ENCODE measurements at places on chromosomes 1 and 21. TPM values are rescaled to one million over a fixed set of nuclear protein-coding genes. Genes with fewer than 3 reads are reported as not detected.

DNA sequence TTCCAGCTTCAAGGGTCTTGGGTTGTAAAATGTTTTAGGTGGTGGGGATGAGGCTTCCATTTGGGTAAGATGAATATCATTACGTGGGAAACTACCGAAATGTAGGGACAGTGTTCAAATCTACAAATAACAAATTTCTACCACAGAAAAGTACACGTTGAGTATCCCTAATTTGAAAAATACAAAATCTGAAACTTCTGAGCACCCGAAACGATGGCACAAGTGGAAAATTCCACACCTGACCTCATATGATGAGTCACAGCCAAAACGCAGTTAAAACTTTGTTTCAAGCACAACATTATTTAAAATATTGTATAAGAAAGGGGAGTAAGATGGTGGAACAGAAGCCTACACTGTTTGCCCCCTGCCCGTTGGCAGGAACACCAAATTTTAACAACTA, 8.8 kb upstream of the HENMT1 start:
- DNase-seq: no peak

- DNase-seq: peak; percentile 68
These were observed 178.6 kb downstream of the TGFBR3 start for GRCh38 chr1:91707114-91707889.

DNA sequence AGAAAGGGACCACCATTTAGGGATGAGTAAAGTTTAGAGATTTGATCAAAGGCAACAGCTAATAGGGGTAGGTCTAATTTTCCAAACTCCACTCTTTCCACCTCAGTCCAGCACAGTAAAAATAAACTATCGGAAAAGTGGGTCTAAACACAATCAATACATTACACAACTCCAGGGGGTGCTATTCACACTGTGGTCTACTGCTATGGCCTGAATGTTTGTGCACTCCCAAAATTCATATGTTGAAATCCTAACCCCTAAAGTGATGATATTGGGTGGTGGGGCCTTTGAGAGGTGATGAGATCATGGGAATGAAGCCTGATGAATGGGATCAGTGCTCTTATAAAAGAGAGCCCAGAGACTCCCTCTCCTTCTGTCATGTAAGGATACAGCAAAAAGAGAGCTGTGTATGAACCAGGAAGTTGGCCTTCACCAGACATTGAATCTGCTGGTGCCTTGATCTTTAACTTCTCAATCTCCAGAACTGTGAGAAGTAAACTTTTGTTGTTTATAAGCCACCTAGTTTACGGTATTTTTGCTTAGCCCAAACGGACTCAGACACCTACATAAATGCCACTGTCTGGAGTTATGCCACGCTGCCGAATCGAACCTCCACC, 193.9 kb downstream of the OMA1 start:
- DNase-seq: no peak

- DNase-seq: no peak
These were observed 21.0 kb upstream of the ERRFI1 start for GRCh38 chr1:8047112-8047511.

GRCh38 chr1:84758968-84759491, 68.8 kb upstream of the SSX2IP start:
- DNase-seq: no peak

DNA sequence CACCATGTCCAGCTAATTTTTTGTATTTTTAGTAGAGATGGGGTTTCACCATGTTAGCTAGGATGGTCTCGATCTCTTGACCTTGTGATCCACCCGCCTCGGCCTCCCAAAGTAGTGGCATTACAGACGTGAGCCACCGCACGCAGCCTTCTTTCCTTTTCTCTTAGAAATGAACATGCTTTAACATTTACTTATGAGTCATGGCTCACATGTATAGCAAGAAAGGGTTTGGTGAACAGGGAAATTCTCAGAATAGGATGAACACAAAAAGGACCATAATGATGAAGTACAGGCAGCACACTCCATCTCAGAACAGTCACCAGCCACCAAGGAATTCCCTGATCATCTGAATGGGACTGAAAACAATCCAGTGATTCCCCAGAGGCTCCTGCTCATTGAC, 9.4 kb upstream of the VAMP4 start:
- DNase-seq: no peak

- no peak for DNase-seq
These were observed 23.0 kb downstream of the RUNX1 start for GRCh38 chr21:35026153-35026500.

- DNase-seq: no peak
These were observed 29.4 kb downstream of the VAV3 start for GRCh38 chr1:107935396-107936064.

DNA sequence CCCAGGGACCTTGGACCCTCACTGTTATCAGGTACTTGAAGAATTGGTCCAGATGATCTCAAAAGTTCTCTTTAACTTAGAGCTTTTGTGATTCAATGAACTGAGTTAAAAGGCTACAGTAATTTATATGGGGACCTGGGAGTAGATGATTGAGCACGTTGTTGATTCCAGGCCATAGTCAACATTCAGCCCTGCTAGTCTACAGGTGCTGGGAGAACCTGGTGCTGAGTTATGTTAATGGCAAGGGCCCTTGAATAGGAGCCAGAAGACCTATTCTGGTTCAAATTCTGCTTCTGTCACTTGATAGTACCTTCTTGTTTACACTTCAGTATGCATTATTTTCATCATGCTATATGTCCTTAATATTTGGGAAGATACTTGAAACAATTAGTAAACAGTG, 11.2 kb downstream of the DYRK3 start:
- no peak for DNase-seq

GRCh38 chr1:160579216-160579701, at the start of gene CD84:
TSS of gene CD84 (minus strand) at chr1:160579496. CDS start at chr1:160579437, 59 bp downstream.
- DNase-seq: no peak

DNA sequence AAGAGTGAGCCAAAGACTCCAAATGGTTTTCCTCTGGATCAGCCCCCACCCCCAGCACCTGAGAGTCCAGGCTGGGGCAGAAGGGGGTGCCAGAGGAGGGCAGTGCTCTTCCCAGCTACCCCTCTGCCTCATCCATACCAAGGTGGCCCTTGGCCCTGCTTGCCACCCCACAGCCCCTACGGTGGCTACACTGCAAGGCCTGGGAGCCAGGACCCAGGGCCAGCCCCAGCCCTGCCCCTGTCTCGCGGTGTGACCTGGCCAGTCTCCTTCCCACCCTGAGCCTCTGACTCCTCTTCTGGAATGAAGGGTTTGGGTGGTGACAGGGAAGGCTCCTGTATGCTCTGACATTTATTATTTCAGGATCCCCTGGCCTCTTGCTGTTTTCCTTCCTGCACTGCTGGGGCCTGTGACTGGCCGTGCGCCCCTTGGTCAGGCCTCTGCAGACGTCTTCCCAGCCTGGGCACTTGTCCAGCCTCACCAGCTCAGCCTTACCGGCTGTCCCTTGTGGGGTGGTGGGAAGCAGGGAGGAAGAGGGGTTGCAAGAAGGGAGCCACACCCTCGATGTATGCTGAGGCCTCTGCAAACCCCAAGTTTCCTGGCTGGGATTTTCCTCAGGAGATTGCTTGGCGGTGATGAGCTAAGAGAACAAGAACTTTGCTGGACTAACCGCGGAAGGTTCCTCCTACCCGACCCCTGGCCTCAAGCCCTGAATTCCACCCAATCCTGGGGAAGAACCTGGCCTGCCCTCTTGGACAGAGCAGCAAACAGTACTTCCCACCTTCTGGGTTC, 13.5 kb downstream of the ASAP3 start:
- DNase-seq: peak; percentile 81

- DNase-seq: no peak
These were observed 1.5 kb upstream of the SYDE2 start for GRCh38 chr1:85202092-85202863.

- DNase-seq: peak; percentile 96
These were observed 6.1 kb downstream of the SKI start for GRCh38 chr1:2233997-2234761.

DNA sequence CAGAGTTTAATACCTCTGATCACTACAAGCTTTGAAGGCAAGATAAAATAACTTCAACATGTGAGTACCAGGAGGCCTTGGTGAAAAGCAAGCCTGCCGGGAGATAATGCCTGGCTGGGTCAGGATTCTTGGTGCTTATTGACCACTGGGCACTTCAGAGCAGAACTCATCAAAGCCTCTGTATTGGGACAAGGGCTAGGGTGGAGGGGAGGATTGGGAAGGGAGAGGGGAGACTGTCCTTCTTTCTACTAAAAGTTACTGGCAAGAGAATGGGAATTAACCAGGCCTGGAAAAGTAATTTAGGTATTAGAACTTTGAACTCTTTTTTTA, 35.2 kb downstream of the NEK2 start:
- no peak for DNase-seq

DNA sequence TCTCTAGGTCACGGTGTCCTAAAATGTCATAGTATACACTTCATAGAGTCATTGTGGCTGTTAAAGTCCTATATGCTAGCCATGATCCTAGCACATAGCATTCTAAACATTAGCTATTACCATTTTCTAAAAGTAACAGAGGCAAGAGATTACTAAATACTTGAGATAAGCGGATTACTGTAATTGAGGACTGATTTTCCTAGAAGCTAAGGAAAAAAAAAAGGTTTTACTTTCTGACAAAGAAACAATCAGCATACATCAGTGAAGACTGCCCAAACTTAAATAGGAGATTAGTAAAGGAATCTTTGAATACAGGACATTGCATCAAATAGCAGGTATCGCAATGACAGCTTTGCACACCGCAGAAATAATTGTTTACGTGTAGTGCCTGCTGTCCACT, 91.3 kb upstream of the HNRNPU start:
- no peak for DNase-seq

GRCh38 chr21:42071146-42071737, at the start of gene UMODL1:
TSS of gene UMODL1 (plus strand) at chr21:42071317. CDS start at chr21:42071317, 0 bp downstream.
- DNase-seq: no peak

DNA sequence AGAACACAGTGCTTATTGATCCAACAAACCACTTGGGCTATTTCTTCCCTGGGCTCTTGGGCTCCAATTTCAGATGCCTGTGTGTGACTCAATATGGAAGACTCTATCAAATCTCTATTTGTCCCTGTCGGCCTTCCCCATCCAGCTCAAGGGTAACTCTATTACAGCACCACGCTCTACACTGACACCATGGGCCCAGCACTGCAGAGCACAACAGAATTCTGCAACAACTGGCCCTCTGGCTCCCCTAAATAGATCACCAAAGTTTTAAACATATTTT, 51.7 kb downstream of the CAPZB start:
- DNase-seq: no peak

DNA sequence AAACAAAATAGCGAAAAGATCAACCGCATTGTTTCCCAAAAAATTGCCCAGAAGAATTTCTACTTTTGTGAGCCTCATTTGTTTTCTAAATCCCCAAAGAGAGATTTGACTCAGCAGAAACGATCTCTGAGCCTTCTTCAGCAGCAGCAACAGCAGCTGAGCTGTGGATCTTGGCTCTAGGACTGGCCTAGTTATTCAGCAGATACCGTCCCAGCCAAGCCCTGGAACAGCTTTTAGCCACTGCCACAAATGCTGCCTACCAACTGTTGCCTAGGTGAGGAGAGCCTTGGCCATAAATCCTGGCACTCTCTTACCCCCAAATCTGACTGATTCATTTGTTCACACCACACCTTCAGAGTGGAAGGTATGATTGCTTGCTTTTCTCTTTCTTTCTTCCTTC, 320.1 kb downstream of the TGFB2 start:
- peak; percentile 66 for DNase-seq

Gene DIRAS3
- 22.9 TPM for total RNA-seq

Gene DMRTB1
- not detected for total RNA-seq

Gene MUTYH
- 6.1 TPM for total RNA-seq

Gene ERVH48-1
- total RNA-seq: not detected

Gene FMO4
- total RNA-seq: 3.8 TPM

Gene RHBG
- total RNA-seq: not detected

Gene S100A3
- 0.70 TPM for total RNA-seq

All from Right ventricle myocardium superior (tissue), 1 donor.